Stimulated activated CD8-positive, alpha-beta memory T cell treated with anti-CD3 and anti-CD28 coated beads, Interleukin-4, amount 100 ng/mL, for 1 hour (primary cell): ENCODE measurements at places on chromosomes 7 and 10.

DNA sequence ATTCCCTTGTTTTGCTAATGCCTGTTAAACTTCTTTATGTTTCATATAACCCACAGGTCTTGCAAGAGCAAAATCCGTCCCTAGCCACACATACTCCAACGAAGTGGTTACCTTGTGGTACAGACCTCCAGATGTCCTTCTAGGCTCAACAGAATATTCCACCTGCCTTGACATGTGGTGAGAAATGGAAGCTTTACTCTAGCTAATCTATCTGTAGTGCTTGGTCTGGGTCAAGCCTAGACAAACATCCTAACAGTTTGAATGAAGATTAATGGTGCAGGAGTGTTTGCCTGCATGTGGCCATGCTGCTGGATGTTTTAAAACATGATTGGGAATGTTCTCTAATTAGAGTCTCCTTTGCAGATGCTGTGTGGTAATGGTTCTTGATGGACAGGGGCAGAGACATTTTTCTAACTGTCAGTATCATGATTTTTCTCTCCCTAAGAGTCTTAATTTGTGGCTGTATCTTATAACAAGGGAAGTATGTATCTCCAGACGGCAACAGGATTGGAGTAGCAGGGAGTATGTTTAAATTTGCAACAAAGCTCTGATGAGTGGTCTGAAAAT is 308.5 kb upstream of the FZD1 start:
- no peak for DNase-seq

- no peak for DNase-seq
Observed at GRCh38 chr10:30247704-30248103, 101.4 kb downstream of the MTPAP start.

- DNase-seq: no peak
Observed at GRCh38 chr10:81179805-81180452, 642.2 kb downstream of the SH2D4B start.

GRCh38 chr10:112952282-112953173 is 2.5 kb downstream of the TCF7L2 start:
- DNase-seq: no peak

DNA sequence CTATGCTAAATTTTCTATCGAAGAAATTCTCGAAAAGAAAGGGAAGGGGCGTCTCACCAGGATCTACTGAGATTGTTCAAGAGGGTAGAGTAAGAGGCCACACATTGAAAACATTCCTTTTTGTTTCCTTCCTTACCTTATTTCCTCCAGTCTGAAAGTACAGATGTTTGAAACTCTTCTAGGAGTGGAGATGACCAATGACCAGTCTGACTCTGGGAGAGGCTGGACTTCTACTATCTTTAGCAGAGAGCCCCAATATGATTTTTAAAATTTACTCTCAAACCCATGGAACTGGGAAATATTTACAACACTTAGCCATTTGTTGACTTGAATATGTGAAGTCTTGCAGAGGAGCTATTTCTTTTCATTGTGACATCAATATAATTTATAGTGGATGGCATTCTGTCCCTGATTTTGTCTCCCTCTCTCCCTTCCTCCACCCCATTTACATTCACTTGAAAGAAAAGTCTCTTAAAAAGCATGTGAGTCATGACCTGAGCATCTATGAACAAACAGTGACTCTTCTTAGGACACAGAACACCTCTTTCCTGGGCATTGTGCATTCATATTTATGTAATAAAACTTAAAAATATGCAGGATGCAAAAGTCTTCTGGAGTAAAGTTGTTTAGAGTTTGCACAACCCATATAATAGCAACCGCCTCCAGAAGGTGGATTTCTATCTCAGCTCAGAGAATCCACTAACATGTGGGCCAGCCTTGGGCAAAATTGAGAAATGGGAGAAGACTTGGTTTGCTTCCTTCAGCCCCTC is 31.2 kb upstream of the BMPER start:
- no peak for DNase-seq

- DNase-seq: no peak
Observed at GRCh38 chr10:67770537-67770936, 67.5 kb downstream of the DNAJC12 start.

GRCh38 chr7:4177001-4177400 is 505.1 kb upstream of the FOXK1 start:
- no peak for DNase-seq

GRCh38 chr7:155188821-155189581 is 108.7 kb upstream of the INSIG1 start:
- no peak for DNase-seq

DNA sequence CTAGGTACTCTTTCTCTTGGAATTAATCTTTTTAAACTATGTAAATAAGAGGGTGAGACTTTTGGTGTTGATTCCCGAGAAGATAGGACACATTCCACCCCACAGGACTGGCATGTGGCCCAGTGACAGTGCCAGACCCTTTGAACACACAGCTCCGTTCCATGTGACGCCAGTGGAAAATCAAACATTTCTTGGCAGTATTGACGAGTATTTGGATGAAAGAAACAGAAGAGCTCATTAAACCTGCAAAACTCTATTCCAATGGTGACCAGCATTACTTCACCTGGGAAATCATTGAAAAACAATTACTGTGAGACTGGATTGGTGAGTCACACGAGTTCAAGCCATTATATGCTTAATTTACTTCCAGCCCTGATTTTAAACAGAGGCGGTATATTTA is 25.8 kb downstream of the AKR1E2 start:
- no peak for DNase-seq

- no peak for DNase-seq
Observed at GRCh38 chr10:78401624-78402367, 368.1 kb downstream of the RPS24 start.
